Renal cortex interstitium (tissue), 15 donors: ENCODE measurements at places on chromosomes 6 and 20. TPM values are rescaled to one million over a fixed set of nuclear protein-coding genes. Genes with fewer than 3 reads are reported as not detected.
A peak's percentile ranks its signal among the peaks of the same experiment; 100 is the strongest.

PXDC1 gene
- polyA plus RNA-seq, result 20.4 TPM

NRN1 gene
- polyA plus RNA-seq, result 5.8 TPM

DSP gene
- polyA plus RNA-seq, result 85.6 TPM

DEFB116 gene
- polyA plus RNA-seq, result not detected

KHDC1 gene
- 6.2 TPM for polyA plus RNA-seq

TUBB1 gene
- 3.2 TPM for polyA plus RNA-seq

ALDH5A1 gene
- 30.6 TPM for polyA plus RNA-seq

C6orf58 gene
- 0.55 TPM for polyA plus RNA-seq

SLC52A3 gene
- polyA plus RNA-seq, result 4.0 TPM

FILIP1 gene
- 2.3 TPM for polyA plus RNA-seq

SLC26A8 gene
- polyA plus RNA-seq, result 0.44 TPM

TAF4 gene
- 18.3 TPM for polyA plus RNA-seq

SLC22A23 gene
- polyA plus RNA-seq, result 11.2 TPM

C6orf141 gene
- polyA plus RNA-seq, result 0.54 TPM

OR2B6 gene
- 0.32 TPM for polyA plus RNA-seq

FOXF2 gene
- polyA plus RNA-seq, result 0.12 TPM

TEAD3 gene
- polyA plus RNA-seq, result 50.2 TPM

DNA sequence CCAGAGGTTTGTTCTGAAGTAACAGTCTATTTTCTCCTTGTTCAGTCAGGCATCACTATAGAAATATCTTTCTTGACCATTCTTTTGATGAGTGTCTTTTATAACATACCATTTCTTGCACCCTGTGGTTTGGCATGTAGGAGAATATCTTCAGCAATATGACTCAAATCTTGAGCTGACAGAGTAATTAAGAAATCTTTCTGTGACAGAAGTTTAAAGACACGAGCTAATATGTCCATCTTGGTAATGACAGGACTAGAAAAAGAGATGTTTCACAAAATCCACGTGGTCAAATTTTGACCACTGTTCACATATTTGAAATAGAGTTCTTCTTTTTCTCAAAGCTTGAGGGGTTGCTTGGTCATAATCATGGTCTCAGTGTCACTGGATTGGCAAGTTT lies 149.9 kb downstream of the MYB start:
- DNase-seq, result no peak

DNA sequence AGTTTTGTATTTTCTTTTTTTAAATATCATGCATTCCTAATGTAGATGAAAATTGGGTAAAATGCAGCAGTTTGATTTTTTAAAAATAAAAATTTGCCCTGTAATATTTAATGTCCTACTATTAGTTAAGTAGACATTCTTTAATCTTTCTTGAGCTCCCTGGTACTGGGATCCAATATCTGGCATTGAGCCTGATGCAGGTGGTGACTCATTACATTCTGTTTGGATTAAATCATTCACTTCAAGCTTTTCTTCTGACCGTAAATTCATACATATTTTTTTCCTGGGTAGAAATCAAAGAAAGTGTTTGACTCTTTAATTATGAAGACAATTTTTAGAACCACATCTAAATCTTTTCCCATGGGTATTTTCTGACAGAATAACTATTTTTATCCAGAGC lies 768.8 kb upstream of the SLC35B3 start:
- no peak for DNase-seq

DNA sequence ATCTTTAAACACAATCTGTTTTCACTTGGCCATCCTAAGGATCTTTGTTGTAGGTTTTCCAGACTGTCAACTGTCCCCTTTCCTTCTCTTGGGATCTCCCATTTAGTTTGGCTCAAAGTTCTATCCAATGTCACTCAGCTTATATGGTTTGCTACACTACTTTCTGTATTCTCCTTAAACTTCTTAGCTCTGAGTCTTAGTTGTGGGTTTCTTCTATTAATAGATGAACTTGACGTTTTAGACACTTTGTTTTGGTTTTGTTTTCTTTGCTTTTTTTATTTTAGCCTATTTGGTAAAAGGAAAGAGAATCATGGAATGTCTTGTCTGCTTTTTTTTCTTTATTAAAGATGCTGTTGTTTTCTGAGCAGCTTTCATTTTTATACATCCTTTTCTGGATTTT lies 11.4 kb downstream of the RMND1 start:
- DNase-seq, result no peak

- DNase-seq, result no peak
Measured at GRCh38 chr6:117677553-117678141, 2.4 kb downstream of the NUS1 start.

DNA sequence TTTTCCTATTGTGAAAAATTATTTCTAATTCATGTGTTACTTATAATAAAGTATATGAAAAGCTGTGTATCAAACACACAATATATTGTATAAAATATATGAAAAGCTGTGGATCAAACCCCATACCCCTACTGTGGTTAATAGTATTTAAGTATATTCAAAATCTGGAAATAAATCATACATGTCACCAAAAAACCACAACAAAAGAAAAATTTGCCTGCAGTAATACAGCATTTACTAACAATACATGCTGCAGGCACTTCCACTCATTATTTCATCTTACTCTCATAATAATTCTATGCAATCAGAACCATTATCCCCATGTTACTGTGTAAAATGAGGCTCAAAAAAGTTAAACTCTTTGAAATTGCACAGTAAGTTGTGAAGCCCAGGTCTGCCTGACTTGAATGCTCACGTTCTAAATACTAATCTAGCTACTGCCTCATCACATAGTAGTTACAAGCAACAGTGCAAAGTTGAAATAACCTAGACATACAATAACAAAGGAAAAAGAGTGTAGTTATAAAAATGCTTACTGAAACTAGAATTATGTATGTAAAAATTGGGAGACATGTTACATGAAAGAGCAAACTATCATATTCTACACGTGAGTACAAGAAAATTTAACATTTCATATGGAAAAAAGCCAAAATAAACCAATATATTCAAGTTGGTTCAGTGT lies 61.7 kb downstream of the FAM217A start:
- no peak for DNase-seq

- DNase-seq, result no peak
Measured at GRCh38 chr20:61052195-61052750, 199.8 kb upstream of the CDH4 start.

DNA sequence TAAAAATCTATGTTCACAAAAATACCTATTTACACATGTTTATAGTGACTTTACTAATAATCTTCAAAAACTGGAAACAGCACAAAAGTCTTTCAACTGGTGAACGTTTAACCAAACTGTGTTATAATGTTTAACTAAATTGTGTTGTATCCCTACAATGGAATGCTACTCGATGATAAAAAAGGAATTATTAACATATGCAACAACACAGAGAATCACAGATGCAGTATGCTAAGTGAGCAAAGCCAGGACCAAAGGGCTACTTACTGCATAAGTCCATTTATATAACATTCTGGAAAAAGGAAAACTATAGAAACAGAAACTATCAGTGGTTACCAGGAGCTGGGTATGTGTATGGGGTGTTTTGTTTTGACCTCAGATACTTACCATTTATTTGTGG lies 602.2 kb upstream of the BTBD3 start:
- DNase-seq, result no peak

DNA sequence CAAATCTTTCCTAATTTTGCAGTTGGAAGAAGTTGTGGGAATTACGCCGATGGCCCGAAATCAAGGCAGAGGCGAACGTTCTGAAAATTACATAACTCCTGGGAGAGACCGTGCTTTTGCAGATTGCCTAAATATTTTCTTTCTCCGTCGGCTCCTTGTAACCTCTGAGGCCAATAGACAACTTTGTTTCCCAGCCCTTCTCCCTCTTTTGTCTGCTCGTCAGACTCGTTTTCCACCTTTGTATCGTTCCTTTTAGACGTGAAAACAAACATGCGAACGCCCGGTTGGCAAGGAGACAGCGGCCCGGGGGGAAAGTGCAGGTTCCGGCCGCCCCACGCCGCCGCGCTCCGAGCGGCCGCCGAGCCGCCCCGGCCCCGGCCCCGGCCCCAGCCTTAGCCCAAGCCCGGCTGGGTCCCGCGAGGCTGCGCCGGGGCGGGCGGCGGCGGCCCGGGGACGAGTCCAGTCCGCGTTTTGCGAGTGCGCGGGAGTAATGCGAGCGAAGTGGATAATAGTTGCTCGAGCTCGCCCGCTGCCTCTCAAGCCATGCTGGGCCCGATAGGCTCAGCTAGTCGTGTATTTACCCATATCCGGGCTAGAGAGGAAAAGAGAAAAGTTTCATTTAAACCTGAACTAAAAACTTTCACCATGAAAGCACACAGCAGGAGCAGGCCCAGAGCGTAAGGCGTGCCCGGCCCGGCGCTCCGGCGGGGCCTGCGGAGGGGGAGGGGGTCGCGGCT lies at the start of gene ARID1B:
Gene ARID1B (plus strand): TSS at position 539 of the 737 bp plus-strand sequence. CDS start 303 bp downstream, outside the sequence.
- DNase-seq, result peak; percentile 63

DNA sequence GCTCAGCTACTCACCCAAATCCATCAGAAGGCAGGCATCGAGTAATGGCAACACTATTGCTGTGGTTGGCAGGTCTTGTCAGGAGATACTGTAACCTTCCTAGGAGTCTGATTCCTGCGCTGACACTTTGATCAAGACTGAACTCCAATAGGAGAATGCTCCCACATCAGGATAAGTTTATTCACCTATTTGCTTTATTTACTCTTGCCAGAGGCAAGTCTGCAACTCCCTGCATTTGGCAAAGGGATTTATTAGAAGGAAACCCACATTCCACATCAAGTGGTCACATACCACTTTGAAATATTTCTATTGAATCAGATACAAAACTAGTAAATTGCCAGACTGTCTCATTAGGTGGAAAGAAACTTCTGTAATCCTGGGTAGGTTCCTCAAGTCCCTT lies 43.5 kb downstream of the ZFAND3 start:
- no peak for DNase-seq

GRCh38 chr6:140599916-140600315 lies 1225.5 kb upstream of the CITED2 start:
- peak; percentile 3 for DNase-seq

DNA sequence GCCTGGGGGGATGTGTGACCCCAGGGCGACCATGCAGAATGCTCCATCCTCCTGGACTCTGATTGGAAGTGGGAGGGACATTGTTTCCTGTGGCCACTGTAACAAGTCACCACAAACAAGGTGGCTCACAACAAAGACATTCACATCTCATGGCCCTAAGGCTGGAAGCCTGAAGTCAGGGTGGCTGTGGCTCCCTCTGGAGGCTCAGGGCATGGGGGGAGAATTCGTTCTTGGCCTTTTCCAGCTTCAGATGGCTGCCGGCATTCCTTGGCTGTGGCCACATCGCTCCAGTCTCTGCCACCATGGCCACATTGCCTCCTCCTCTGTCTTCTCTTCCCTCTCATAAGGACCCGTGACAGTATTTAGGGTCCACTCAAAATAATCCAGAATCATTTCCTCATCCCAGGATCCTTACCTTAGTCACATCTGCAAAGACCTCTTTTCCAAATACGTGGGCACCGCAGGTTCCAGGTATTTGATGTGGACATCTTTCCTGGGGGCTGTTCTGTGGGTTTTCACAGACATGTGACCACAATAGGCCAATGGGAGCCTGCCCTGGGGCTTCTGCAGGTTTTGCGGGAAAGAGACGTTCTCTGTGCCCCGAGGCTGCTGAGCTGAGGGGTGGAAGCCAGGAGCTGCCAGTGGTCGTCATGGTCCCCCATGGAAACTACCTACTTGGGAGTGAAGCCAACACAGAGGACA lies 249.3 kb downstream of the PREX1 start:
- DNase-seq, result no peak

DNA sequence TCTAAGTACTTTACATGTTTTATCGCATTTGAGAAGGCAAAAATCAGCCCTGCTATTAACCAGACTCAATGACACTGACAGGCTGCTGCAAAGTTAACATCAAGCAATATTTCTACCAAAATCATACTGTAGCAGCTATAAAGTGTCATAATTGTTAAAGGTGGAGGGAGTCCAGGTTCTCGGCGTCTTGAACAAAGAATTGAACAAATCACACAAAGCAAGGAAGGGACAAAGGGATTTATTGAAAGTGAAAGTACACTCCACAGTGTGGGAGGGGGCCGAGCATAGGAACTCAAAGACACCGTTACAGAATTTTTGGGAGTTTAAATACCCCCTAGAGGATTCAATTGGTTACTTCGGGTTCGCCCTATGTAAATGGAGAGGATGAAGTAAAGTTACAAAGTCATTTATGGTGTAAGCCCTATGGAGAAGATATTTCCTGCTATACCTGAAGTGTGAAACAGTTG lies 12.9 kb upstream of the ZNF391 start:
- DNase-seq, result no peak

GRCh38 chr6:142395266-142395665 lies 93.5 kb downstream of the ADGRG6 start:
- DNase-seq, result no peak

DNA sequence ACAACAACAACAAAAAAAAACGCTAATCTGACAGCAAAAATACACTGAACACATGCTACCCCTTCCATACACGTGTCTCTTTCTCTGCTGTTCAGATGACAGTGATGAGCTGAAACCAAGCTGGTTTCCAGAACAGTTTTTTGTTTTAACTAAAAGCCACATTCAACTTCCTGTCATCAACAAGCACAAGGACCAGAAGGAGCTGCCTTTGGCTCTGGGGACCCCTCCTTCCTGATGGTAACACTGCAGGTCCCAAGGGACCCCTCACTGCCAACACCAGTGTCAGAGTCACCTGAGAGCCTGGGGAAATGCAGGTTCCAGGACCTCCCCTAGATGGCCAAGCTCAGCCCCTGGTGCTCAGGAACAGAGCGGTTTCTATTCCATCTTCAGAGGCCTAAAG lies 6.0 kb downstream of the CST7 start:
- no peak for DNase-seq

- DNase-seq, result peak; percentile 31
Measured at GRCh38 chr6:155248008-155249001, 15.5 kb upstream of the CLDN20 start.

- no peak for DNase-seq
Measured at GRCh38 chr6:167211881-167212712, 54.3 kb upstream of the GPR31 start.

DNA sequence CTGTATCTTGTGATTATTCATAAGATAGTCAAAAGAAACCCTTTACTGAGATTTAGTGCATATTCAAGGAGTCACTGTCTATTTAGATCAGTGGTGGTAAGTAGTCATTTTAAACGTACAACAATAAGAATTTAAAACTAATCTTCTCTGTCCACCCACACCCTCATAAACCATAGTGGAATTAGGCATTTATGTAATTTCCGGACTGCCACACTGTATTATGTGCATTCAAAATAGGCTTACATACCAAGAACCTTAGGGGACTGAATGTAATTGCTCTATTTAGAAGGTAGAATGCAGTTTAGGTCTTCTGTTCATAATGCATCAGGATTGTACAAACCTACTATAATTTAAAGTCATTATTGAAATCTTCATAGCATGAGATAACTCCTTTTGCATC lies 685.4 kb downstream of the TENT5A start:
- no peak for DNase-seq

DNA sequence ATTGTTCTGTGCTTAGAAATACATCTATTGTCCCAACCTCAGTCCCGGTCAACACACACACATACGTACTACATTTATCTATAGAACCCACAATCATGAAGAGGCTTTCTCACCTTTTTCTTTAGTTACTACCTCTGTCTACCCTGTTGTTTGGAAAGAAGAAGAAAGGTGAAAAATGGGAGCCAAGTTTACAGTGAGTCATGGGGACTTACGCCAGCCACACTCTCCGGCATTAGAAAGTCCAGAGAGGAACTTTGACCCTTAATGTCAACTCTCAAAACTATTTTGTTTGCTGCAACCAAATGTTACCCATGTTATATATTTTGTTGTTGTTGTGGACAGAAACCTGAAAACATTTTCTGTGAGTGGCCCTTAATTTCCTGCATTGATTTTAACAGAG lies 259.1 kb downstream of the ZFAND3 start:
- no peak for DNase-seq

- no peak for DNase-seq
Measured at GRCh38 chr6:34633785-34634184, 62.8 kb downstream of the ILRUN start.

- no peak for DNase-seq
Measured at GRCh38 chr20:17836303-17836861, 132.2 kb downstream of the SNX5 start.
